ENCODE measurements at places on chromosomes 12 and 14.

- DNase-seq: no peak
Observed at GRCh38 chr14:67396381-67396970, 15.5 kb downstream of the PLEK2 start.

GRCh38 chr14:91244501-91244901, at the start of gene GPR68:
Gene GPR68, minus strand, starts transcription at chr14:91244704. Its CDS starts 9,654 bp downstream, at chr14:91235050.
- DNase-seq: peak; percentile 51

DNA sequence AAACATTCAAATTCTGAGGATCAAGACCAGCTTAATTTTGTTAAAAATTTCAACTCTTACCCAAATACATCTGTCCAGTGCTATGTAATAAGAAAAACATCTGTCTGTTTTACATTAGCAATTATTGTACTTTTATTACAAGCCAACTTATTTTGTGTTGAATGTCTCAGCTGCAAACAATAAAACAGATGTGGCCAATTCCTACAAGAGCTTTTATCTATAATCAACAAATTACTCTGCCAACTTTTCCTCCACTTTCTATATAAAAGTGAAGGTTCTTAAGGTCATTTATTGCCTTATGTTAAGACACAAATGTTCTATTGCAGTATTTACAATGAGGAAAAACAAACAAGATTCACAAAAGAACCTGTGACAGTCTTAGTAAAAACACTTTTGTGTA, 72.7 kb downstream of the NOVA1 start:
- no peak for DNase-seq

DNA sequence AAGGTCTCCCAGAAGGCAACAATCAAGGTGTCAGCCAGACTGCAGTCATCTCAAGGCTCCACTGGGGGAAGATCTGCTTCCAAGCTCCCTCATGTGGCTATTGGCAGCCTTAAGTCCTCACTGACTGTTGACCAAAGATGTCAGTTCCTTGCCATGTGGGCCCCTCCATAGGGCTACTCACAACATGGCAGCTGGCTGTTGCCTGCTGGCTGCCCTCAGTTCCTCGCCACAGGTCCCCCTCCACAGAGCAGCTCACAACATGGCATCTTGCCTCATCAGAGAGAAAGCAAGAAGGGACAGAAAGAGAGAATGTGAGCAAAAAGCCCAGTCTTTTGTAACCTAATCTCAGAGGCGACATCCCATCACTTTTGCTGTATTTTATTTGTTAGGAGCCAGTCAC, 34.4 kb upstream of the EGLN3 start:
- no peak for DNase-seq

GRCh38 chr12:13039328-13039956, 4.7 kb upstream of the FAM234B start:
- DNase-seq: no peak

DNA sequence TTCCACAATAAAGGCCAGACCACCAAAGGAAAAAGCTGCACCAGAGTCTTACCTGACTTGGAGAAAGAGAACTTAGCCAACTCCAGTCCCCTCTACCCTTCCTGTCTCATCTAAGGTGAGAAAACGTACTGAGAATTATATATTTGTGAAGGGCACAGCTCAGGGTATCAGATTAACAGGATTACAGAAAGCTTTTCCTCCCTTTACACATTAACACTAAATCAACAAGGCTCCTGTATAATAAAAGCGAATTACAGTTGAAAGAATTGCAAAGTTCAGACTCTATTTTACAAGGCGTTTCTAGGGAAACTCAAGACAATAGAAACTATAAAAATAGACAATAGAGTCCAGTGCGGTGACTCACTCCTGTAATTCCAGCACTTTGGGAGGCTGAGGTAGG, 82.7 kb upstream of the RPL10L start:
- DNase-seq: no peak

GRCh38 chr12:96425321-96425720, 25.1 kb upstream of the CDK17 start:
- DNase-seq: peak; percentile 19

DNA sequence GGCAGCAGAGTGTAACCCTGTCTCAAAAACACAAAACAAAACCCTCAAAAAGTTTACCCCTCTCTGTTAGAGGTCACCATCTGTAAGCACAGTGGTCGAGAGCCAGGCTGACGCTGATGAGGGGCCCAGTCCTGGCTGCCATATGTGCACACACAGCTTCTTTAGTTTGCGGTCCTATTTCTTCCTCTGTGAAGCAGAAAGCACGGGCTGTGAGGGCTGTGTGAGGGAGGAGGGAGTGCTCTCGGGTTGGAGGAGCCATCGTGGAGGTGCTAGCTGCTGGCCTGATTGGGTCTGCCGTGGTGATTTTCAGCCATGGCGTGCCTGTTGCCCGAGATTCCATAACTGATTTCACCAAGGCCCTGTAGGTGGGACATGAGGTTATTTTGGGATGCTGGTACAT, 3.5 kb downstream of the ULK1 start:
- DNase-seq: no peak

- no peak for DNase-seq
Observed at GRCh38 chr12:98780261-98780660, 135.2 kb downstream of the APAF1 start.

DNA sequence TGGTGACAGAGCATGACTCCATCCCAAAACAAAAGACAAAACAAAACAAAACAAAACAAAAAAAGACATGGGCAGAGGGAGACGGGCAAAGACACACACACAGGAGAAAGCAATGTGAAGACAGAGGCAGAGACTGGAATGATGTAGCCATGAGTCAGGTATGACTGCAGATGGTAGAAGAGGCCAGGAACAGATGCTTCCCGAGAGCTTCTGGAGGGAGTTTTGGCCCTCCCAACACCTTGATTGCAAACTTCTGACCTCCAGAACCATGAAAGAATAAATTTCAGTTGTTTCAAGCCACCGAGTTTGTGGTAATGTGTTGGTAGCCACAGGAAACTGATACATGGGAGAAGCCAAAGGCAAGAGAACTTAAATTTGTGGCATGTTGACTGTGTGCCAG, 27.1 kb downstream of the VWF start:
- no peak for DNase-seq

DNA sequence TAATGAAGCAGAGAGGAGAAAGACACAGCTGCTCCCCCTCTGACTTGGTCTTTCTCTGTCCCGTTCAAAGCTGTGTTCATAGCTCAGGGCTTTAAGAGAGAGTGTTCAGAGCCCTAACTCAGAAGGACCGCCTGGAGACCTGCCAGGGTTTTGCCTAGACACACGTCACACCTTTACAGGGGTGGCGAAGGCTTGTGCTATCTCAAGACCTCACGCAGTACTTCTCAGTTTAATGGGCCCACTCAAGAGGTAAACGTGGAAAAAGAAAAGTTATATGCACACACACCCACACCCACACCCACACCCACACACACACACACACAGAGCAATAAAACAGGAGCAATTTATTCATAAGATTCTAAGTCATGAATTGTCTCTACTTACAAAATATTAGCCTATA, 374.3 kb downstream of the C12orf75 start:
- no peak for DNase-seq

GRCh38 chr12:92505254-92506231, 197.2 kb upstream of the PLEKHG7 start:
- DNase-seq: peak; percentile 52

GRCh38 chr12:51622564-51622963, 31.5 kb downstream of the SCN8A start:
- DNase-seq: no peak

- DNase-seq: peak; percentile 49
Observed at GRCh38 chr12:5965950-5966383, 20.9 kb upstream of the ANO2 start.

DNA sequence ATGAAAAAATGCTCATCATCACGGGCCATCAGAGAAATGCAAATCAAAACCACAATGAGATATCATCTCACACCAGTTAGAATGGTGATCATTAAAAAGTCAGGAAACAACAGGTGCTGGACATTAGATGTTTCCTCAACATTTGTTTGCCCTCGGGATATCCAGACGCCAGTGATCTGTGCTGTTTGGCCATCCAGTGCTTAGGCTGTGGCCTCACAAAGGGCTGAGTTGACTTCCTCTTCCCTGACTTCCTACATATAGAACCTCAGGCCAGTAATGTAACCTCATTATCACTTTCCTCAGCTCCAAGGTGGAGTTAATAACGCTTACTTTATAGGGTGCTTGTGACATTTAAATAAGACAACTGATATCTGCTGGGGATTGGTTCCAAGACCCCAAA, 51.8 kb downstream of the SLC15A5 start:
- DNase-seq: no peak

DNA sequence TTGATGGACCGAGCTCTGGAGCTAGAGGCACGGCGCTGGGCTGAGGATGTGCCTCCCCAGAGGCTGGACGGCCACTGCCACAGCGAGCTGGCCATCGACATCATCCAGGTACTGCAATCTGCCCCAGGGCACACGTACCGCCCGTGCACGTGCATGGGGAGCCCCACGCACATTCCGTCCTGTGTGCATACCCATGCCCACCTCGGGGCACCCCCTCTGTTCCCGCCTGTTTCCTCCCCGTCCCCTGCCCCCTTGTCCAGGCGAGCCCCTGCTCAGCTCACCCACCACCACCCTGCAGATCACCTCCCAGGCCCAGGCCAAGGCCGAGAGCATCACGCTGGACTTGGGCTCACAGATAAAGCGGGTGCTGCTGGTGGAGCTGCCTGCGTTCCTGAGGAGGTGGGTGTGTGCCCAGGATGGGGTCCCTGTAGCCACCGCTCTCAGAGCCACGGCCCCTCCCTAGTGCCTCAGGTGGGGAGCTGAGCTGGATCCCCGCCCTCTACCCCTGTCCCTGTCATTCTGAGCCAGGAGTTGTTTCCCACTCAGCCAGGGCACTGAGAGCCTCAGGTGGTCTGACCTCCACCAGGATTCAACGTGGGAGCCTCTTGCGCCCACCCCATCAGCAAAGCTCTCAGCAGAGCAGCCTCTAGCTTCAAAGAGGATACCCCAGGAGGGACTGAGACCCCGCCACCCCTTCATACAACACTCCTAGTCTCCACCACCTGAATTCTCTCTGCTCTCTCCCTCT, 6.9 kb downstream of the TNFAIP2 start:
- DNase-seq: no peak

GRCh38 chr12:80195074-80195726, 95.9 kb downstream of the OTOGL start:
- DNase-seq: no peak

GRCh38 chr12:4956968-4957367, 47.3 kb downstream of the KCNA1 start:
- DNase-seq: no peak

DNA sequence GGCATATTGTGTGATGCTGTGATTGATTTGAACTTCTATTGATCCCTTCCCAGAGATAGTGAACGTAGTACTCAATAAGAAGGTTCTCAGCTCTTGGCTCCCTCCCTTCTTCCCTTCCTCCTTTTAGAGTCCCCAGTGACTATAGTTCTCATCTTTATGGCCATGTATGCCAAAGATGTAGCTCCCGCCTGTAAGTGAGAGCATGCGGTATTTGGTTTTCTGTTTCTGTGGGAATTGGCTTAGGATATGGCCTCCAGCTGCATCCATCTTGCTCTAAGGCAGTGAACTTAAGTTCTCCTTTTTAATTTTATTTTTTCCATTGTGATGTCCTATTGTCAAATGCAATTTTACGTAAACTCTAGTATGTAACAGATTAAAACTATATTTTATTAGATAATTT, 109.5 kb downstream of the AEBP2 start:
- no peak for DNase-seq

GRCh38 chr12:122874081-122874480, 21.8 kb downstream of the VPS37B start:
- peak; percentile 34 for DNase-seq

- no peak for DNase-seq
Observed at GRCh38 chr12:51036279-51036678, 10.1 kb upstream of the SLC11A2 start.

DNA sequence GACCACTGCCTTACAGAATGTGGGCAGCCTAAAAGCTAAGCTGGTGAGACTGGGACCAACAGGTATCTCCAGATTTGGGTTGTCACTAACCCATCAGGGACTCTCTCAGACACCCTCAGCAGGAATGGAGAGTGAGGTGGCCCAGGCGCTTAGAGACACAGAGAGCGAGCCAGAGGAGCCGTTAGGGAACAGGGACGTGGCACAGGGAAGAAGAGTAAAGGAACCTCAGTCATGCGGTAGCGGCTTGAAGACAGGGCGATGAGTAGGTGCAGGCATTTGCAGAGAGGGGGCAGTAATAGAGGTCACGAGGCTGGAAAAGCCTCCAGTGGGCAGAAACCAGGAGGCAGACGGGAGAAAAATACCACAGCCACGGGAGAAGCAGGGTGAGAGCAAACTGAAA, 158.0 kb upstream of the CCND2 start:
- no peak for DNase-seq

DNA sequence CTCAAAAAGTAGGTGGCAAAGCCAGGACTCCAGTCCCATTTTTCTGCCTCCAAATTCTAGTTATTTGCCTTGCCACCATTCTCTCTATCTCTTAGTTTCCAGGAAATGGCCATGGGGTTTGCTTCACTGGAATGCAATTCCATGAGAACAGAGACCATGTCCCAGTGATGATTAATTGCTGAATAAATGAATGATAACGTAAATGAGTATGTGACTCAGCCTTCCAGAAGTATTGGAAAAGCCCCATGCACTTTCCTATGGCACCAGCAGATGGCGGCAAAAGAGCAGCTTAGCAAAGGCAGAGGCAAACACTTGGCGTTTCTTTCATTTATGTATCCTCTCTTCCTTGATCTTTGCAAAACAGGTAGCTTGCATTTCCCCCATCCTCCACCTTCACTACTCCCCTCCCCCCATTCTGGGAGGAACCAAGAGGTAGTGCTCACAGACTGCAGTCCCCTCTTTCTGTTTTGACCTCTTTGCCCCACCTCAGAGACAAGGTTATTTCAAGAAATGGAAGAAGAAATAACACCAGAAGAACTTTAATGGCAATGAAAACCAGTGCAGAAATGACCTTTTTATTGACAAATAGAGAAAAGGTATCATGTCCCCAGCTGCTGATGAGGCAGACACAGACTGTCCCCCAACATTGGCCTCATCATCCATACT, 21.3 kb downstream of the TBX3 start:
- DNase-seq: peak; percentile 70

- no peak for DNase-seq
Observed at GRCh38 chr14:76501156-76501720, 125.3 kb downstream of the ESRRB start.

- DNase-seq: peak; percentile 13
Observed at GRCh38 chr14:72291908-72292688, 359.9 kb downstream of the RGS6 start.

GRCh38 chr12:78402366-78403134, 462.0 kb upstream of the SYT1 start:
- DNase-seq: no peak

GRCh38 chr12:116324654-116325335, 47.3 kb upstream of the MED13L start:
- DNase-seq: no peak

- no peak for DNase-seq
Observed at GRCh38 chr14:47332106-47332505, 343.3 kb downstream of the MDGA2 start.

DNA sequence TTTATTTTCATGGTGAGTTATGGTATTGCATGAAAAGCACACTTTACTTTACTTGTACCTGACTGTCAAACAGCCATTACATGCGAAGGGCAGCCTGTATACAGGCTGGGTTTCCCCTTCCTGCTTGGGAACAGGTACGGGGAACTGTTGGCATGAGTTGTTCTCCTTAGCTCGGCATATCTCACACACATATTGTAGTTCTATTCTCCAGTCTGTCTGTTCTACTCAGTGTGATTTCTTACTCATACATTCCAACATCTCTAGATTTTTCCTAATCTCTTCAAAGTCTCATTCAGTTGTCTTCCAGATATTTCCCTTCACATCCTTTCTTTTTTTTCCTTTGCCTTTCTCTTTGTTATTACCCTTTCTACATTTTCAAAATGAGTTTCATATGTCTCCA, 83.9 kb downstream of the HMGA2 start:
- DNase-seq: no peak

GRCh38 chr14:32327255-32327961, 1.7 kb upstream of the AKAP6 start:
- DNase-seq: no peak
